Inflammatory macrophage (primary cell): ENCODE measurements at places on chromosomes 7 and 10.

- no peak for DNase-seq
Measured at GRCh38 chr7:12094365-12094921, 116.7 kb upstream of the TMEM106B start.

DNA sequence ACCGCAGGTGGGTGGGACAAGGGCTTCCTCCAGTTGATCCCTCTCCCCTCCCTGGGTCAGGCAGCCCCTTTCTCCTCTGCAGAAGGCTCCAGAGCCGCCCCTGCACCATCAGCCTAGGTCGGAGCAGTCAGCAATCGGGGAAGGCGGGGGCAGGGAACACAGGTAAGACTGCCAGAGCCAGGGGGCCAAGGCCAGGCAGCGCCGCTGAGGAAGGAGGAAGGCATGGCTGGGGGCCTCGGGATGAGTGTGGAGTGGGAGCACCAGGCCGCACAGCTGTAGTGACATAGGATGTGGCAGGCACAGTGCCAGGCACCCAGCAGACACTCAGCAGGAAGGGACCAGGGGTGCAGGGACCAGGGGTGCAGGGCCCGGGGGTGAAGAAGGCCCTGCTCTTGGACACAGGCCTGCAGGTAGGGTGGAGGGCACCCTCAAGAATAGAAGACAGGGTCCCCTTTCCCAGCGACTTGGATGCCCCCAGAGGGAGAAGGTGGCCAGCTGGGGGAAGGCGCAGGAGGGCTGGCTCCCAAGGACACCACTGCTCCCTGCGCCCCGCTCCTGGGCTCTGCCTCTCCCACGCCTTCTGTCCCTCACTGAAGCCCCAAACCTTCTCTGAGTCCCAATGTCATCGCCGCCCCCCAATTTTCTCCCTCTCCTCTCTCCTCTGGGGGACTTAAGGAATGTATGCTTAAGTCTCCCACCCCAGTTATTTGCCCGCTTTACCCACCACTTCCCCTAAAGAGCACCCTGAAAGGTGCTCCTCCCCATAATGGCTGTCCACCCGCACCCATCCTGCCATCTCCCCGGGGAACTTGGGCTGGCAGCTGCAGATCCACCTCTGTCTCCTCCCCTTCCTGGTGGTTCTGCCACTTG, 38.5 kb downstream of the CAMK2B start:
- DNase-seq: no peak

- DNase-seq: peak; percentile 91
Measured at GRCh38 chr7:157318015-157318706, 18.6 kb upstream of the DNAJB6 start.

GRCh38 chr10:93554760-93555432, 11.6 kb upstream of the FFAR4 start:
- DNase-seq: peak; percentile 92

- peak; percentile 60 for DNase-seq
Measured at GRCh38 chr10:18104223-18104872, 35.9 kb upstream of the CACNB2 start.

GRCh38 chr10:100085596-100085995, 3.9 kb upstream of the CPN1 start:
- no peak for DNase-seq

DNA sequence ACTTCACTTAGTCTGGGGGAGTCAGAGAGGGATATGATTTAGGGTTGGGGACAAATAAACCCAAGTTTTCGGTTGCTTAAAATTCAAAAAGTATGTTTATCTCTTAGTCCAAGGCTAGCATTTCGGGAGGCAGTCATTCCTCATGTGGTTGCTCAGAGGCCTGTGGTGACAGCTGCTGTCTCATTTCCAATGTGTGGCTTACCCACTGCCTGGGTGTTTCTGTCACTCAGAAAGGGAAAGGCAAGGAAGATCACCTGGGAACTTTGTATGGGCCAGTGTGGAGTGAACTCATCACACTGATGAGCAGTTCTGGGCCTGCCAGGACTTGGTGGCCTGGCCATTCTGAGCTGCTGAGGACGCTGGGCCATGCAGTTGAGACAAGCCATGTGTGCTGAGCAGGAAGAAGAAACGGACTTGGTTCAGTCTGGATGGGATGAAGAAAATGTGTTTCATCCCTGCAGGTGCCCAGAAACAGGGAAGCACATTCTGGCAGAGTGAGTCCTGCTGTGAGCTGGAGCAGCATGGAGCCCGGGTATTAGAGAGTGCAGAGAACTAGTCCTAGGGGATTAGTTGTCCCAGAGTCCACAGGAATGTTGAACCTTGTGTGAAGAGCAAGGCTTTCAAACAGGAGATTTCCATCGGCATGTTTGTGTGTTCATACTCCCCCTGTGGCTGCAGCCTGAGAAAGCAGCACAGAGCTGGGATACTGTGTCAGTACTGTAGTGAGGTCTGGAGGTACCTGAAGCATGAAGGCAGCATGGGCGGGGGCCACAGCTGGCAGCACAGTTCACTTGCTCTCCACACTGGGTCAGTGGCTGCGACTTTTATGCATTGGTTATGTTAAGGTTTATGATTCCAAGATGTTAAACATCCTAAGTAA, 211.1 kb upstream of the IGFBP3 start:
- DNase-seq: no peak

GRCh38 chr7:149004405-149005370, 23.6 kb downstream of the PDIA4 start:
- no peak for DNase-seq

DNA sequence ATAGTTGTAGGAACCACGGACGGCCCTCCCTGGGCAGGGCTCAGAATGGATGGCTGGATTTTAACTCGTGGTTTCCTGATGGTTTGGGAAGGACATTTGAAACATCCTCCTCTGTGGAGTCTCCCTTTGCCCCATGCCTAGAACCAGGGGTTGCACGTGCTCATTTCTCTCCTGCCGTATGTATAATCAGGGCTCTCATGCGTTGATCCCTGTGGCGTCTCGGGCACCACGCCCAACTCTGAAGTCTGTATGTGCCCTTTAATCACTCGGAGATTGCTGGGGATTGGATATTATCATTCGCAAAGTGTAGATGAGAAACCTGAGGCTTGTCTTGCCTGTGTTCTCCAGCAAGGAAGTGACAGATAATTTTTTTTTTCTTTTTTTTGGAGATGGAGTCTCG, 257.1 kb downstream of the CAMK1D start:
- no peak for DNase-seq

GRCh38 chr7:155669717-155670505, 25.4 kb downstream of the RBM33 start:
- no peak for DNase-seq

- DNase-seq: no peak
Measured at GRCh38 chr10:101130984-101131961, at the start of gene TLX1. Gene TLX1 (plus strand): TSS chr10:101131300. CDS start chr10:101131542, 242 bp downstream.

DNA sequence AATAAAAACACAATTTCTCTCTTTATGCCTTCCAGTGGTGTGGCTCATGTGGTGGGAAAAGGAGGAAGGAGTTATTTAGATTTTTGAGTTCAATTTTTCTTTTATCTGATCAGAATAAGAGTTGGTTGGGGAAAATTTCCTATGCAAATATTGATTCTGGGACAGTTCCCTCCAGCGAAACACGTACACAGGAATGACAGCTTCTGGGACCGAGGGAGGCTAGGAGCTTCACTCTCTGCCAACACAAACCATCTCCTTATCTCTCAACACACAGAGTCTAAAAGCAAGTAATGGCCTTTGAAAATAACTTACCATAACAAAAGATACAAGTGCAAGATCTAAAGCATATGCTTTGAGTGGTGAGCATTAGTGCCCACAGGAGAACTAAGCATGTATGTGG, 122.7 kb downstream of the RAPGEF5 start:
- DNase-seq: no peak

GRCh38 chr10:91210435-91210834, 10.0 kb upstream of the PCGF5 start:
- DNase-seq: no peak

GRCh38 chr10:21791276-21791675, 212.3 kb downstream of the DNAJC1 start:
- DNase-seq: no peak

GRCh38 chr7:142508251-142508650, 241.0 kb upstream of the PRSS1 start:
- DNase-seq: no peak

DNA sequence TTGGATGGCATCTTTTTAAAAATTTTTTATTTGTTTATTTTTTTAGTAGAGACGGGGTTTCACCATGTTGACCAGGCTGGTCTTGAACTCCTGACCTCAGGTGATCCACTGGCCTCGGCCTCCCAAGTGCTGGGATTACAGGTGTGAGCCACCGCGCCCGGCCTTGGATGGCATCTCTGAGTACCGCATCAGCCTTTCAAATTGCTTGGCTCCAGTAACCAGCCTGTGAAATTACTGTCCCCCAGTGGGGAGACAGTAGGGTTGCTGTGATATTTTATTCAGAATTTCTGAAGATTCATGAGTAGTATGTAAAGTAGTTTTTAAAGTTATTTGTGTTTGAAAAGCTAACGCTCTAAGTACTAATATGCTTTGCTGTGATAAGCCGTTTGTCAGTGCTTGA, 1.2 kb downstream of the NUB1 start:
- DNase-seq: no peak

- DNase-seq: no peak
Measured at GRCh38 chr10:9015005-9015404, 960.5 kb downstream of the GATA3 start.

DNA sequence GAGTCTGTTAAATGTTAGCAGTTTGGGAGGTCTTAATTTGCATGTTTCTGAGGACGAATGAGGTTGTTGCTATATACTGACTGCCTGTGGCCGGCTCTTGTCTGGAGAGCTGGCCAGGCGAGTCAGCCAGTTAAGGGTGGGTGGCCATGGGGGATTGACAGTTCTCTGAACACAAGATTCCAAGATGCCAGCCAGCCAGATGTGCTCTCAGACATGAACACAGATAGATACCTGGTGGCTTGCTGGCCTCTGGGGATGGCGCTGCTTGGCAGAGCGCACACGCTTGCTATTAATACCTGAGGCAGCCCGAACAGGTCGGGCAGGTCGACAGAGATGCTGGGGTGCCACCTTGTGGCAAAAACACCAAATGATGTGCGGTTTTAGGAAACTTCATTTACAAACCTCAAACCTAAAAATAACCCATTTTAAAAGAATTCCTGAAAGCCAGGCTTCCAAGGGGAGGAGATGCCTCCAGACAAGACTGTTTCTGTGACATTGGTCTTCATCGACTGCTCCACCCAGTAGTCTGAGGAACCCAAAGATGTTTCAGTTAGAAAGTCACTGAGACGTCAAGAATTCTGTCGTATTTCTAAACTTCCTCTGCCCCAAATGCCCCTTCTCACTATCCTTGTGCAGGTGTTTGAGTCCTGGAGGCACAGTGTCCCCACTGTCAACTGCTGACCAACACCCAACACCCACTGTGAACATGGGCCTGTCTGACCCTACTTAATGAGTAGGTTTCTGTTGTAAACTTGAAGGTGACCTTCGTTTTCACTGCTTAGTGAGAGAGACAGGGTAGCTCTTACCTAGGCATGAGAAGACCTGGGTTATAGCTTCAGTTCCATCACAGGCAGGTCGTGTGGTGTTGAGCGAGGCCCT, 123.4 kb downstream of the NT5C2 start:
- peak; percentile 53 for DNase-seq

GRCh38 chr7:10677668-10678232, 295.9 kb upstream of the PHF14 start:
- peak; percentile 5 for DNase-seq

GRCh38 chr7:112252141-112252540, 45.6 kb downstream of the ZNF277 start:
- no peak for DNase-seq

GRCh38 chr7:1288390-1288995, 55.8 kb downstream of the UNCX start:
- no peak for DNase-seq

DNA sequence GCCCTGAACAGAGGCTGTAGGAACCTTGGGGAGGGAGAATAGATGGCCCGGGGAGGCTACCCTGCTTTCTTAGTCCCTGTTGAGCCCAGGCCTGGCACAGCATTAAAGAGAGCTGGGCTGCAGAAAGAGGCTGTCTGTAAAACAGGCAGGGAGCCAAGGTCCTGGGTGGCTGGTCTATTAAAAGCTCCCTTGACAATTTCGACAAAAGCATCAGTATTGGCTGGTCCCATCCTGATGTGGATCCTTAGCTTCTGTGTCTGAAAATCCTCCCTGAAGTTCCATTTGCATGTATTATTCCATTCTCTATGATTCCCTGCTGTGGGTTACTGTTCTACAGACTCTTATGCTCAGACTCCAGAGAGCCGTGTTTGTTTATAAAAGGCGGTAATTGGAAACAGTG, 158.5 kb downstream of the GALNT17 start:
- DNase-seq: no peak

DNA sequence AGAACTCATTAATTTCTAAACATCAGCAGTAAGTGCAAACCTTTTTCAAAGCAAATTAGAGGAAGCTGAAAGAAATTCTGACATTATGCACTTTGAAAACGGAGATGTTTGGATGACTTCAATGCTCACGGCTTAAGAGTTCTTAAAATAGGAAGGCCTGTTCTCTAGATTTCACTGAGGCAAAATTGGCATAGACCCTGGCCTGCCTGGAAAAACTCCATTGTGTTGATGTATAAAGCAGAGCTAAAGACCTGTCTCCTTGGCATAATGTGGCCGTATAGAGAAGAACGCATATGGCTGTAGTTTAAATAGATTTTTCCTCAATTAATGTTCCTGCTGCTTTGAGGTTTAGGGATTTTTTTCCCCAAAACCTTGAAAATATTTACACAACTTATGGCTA, 24.5 kb upstream of the AGMO start:
- DNase-seq: no peak

GRCh38 chr10:8058274-8059111, 4.0 kb downstream of the GATA3 start:
- DNase-seq: no peak

- no peak for DNase-seq
Measured at GRCh38 chr10:570628-571163, 118.8 kb downstream of the DIP2C start.

GRCh38 chr10:31399631-31400030, 80.6 kb downstream of the ZEB1 start:
- no peak for DNase-seq

- DNase-seq: no peak
Measured at GRCh38 chr7:157904211-157904865, 567.5 kb downstream of the DNAJB6 start.

GRCh38 chr7:21507627-21508343, 35.1 kb upstream of the DNAH11 start:
- peak; percentile 62 for DNase-seq

GRCh38 chr7:106987777-106988176, 56.7 kb upstream of the PRKAR2B start:
- DNase-seq: no peak

GRCh38 chr10:24485304-24485703, 238.4 kb downstream of the ARHGAP21 start:
- no peak for DNase-seq

GRCh38 chr10:22931948-22932347, 4.1 kb downstream of the ARMC3 start:
- no peak for DNase-seq

- no peak for DNase-seq
Measured at GRCh38 chr7:1539882-1540775, 9.6 kb downstream of the MAFK start.

DNA sequence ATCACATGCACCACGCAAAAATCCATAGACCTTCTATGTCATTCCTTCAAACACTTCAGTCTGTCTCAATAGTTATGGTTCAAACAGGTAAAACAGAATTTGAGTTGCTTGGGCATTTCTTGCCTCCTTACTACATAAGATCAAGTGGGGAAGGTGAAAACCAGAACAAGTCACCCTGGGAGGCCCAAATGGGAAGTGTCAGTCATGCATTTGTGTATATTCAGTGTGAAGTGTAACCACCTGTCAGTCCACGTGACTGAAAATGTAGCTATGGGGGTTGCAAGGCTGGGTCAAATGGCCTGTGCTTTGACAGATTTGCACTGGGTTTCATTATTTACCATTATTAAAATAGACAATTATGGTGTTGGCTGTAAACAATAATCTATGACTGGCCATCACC, 176.6 kb upstream of the VIPR2 start:
- no peak for DNase-seq
